ENCODE measurements at places on chromosomes 6 and 20.

GRCh38 chr6:52027699-52028098 lies 59.7 kb downstream of the PKHD1 start:
- DNase-seq: no peak

DNA sequence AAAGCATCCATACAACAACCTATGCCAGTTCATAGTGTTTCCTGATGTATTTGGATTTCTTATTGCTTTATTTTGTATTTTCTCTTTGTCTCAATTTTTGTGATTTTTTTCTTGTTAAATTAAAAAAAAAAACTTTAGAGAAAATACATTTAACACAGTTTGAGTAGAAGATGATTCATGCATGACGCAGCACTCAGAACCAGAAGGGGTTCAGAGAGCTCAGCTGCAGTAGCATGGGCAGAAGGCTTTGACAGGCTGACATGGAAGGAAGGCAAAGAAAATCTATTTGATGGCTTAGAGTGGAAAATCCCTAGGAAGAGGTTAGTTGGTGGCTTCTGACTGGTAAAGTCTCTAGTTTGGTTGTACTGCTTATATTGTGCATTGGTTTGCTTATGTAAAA lies 207.2 kb upstream of the STXBP5 start:
- peak; percentile 90 for DNase-seq

DNA sequence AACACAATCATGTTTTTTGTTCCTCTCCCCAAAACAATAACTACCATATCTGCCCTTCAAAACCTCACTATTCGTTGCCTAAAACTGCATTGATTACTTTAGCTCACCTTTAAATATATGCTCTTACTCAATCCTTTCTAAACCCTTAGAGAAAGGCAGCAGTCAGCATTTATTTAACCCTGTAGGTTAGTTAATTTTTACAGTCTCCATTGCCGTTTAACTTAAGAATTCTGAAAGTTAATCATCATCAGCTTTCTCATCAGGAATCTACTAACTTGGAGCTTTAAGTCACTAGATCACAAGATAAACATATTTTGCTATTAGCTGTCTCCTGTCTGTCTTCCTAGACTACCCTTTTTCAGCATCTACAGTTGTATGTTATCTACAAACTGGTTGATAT lies 991.9 kb downstream of the EPHA7 start:
- no peak for DNase-seq

GRCh38 chr6:136066005-136066404 lies 184.1 kb downstream of the MTFR2 start:
- DNase-seq: peak; percentile 43

DNA sequence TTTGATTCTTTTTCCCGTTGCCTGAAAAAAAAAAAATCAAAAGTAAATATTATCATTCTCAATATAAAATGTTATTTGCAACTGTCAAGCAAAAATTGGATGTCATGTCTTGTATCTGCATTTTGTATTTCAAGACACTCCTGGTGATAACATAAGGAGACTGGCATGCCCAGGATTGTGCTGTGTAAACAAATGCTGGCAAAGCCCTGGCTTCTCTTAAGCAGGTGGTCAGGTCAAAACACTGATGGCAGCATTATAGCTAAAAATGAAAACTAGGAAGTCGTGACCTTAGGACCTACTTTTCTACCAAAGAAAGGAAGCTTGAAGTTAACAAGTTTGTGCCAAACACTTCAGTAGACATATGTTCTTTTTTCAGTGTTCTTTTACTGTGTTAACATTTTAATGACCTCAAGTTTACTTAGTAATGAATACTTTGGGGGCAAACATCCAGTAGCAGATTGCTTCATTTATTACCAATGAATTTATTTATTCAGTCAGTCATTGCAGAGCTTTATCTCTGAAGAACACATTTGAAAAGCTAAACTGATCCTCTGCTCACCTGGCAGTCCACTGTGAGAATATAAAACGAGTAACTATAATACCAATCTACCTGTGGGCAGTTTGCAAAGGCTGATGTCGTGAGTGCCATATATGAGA lies 243.1 kb upstream of the FLRT3 start:
- DNase-seq: no peak

DNA sequence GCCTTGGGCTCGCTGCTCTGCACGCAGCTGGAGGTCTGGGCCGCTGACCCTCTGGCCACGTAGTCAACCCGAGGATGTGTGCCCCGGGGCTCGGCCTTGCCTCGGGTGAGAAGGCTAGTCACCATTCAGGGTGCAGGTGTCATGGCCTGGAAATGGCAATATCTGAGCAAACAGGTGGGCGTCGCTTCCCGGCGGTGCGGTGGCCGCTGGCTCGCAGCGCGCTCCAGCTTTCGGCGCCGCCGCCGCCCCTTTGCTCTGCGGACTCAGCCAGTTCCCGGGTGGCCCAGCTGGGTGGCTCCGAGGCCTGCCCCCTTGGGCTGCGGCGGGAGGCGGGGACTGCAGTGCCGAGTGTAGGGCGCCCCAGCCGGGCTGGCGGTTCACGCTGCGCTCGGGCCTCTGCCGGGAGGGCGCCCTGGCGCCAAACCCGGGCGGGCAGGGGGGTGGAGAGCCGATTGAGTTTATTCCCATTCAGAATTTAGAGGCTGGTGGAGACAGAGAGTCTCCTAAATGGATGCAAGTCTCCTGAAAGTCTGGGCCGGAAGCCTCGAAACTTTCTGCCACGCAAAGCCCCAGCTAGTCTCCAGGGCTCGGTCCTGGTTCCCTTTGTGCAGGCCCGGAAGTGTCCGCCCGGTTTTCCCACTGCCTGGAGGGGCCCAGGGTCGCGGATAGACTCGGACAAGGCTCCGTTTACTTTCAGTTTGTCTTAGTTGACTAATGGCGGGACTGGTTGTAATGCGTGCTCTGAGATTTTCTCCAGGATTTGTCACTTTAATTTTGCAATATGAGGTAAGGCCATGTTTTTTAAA lies 11.3 kb upstream of the TFAP2A start:
- no peak for DNase-seq

DNA sequence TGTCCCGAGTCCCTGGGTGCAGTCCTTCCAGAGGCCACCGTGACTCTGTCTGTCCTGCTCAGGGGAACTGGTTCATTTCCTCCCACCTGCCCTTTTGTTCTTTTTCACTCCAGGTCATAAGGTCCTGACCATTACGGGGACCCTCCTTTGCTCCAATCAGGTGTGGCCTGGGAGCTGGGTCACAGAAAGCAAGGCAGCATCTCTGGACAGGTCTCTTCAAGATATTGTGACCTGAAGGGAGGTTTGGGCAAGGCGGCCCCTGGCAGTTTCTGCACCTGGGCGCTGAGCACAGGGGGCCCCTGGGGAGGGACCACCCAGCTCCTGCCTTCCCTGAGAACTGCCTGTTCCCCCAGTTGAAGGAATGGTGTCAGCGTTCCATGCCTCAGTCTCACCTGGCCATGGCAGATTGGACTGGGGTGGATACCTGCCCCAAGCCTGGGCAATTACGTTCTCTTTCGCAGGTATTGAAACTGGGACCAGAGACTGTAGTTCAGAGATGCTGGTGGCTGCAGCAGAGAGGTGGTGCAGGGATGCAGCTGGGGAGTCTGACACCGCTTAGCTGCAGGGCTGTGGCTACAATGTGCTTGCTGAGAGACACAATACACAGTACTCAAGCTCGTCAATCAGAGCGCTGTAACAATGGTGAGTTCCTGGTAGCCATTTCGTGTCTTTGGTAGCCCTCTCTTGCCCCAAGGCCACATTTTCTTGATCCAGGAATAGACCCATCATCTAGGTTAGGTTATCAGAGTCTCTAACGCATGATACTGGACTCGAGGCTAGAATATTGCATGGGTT lies 15.6 kb upstream of the NELFCD start:
- no peak for DNase-seq

GRCh38 chr6:30157581-30157980 lies 3.4 kb downstream of the TRIM10 start:
- peak; percentile 12 for DNase-seq

- no peak for DNase-seq
Measured at GRCh38 chr6:119037941-119038623, 40.4 kb downstream of the FAM184A start.

- DNase-seq: no peak
Measured at GRCh38 chr6:75114806-75115205, 91.0 kb downstream of the COL12A1 start.

GRCh38 chr6:37513576-37513975 lies 13.9 kb upstream of the CCDC167 start:
- DNase-seq: no peak

DNA sequence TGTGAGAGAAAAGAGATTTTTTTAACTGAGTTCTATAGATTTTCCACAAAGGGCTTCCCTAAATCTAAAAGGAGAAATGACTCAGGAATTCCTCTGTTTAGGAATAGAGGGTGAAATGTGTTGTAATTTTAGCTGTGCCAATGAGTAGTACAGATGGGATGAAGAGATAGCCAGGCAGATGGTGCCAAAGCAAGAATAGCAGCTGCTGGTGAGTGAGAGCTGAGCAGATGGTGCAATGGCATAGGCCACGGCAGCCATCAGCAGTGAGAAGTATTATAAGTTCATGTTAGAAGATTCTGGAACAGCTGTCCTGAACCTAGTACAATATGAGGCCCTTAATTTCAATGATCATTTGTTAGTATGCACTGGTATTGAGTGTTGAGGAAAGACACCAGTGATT lies 40.2 kb upstream of the CRISP1 start:
- no peak for DNase-seq

DNA sequence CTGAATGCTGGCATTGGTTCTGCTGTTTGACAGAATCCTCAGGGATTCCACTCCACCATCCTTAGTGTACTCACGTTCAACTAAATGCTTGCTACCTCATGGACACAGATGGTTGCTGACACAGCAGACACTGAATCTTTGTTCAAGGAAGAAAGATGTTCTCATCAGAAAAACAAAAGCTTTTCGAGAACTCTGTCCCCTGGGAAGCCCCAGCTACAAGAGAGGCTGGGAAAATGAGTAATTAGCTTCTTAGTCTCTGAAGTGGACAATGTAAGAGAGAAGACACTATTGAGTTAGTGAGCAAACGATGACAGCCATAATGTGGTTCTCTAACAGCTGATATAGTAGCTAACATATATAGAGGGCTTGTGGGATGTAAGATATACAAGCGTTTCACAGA lies 30.9 kb upstream of the ENPP5 start:
- no peak for DNase-seq

GRCh38 chr6:15534974-15535373 lies 127.9 kb downstream of the DTNBP1 start:
- no peak for DNase-seq

GRCh38 chr20:16801919-16802651 lies 53.9 kb downstream of the OTOR start:
- peak; percentile 53 for DNase-seq

- no peak for DNase-seq
Measured at GRCh38 chr20:57422254-57422653, 31.1 kb downstream of the RBM38 start.

- no peak for DNase-seq
Measured at GRCh38 chr6:121984956-121985355, 414.5 kb upstream of the HSF2 start.

DNA sequence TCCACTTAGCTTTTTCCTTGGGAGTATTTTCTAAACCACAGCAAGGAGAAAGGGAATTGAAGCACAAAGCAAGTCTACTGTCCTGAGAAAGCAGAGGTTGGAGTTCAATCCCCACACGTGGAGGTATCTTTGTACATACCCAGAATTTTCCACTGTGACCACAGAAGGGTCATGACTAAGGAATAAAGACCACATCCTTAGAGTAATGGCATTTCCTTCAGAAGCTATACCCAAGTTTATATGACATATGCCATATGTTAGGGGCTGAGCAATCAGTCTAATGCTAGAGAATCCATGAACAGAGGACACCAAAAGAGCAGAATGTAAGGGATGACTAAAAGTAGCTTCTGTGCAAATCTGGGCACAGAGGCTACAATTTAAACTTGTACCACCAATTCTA lies 46.4 kb downstream of the ATG5 start:
- peak; percentile 35 for DNase-seq

- no peak for DNase-seq
Measured at GRCh38 chr6:40599555-40599954, 12.4 kb upstream of the LRFN2 start.

- no peak for DNase-seq
Measured at GRCh38 chr20:39775110-39775509, 813.0 kb downstream of the DHX35 start.

- DNase-seq: peak; percentile 56
Measured at GRCh38 chr6:24882295-24882694, 53.5 kb downstream of the RIPOR2 start.

GRCh38 chr6:6152060-6152459 lies 145.3 kb upstream of the NRN1 start:
- DNase-seq: no peak

DNA sequence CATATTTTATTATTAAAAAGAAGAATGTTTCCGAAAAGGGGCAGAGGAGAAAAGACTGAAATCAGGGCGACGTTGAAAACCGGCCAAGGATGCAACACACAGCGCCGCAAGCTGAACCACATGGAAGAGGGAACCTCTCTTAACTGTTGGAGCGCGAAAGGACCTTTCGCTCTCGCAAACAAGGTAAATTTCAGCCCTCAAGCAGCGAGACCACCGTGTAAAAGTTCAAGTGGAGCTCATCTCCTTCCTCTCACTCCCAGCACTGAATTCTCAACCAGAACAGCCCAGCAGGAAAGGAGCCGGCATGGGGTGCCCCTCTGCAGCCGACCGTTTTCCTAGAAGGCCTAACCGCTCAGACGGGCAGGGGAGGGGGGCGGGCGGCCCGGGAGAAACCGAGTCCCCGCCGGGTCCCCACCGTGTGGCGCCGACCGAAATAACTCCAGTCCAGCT lies 621 bp downstream of the GPR63 start:
- peak; percentile 4 for DNase-seq

GRCh38 chr6:85669735-85670194 lies 27.1 kb upstream of the SYNCRIP start:
- peak; percentile 68 for DNase-seq

DNA sequence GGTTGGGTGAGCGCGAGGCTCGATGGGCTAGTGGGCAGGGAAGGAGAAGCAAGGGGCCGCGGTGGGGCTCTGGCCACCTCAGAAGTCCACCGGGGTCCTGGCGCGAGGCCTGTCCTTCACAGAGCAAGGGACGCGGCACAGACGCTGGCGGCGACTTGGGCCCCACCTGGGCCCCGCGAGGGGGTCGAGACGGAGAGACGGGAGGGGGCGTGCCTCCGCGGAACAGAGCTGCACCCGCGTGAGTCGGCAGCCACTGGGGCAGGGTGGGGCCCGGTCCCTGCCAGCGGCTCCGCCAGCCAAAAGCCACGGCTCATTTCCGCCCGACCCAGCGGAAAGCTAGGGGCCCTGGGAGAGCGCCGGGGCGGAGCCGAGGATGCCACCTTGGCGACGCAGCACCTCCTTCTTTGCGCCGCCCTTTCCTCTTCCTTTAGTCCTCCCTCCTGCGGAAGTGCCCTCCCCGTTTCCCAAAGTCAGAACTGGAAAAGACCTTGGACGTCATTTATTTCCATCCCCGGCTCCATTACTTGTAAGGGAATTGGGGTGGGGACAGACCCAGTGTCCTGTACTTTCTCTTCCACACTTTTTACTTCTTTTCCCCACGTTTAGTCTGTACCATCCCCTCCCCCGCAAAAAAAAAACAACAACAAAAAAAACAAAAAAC lies at the start of gene CUL7:
TSS of gene CUL7 (minus strand) at position 307 of the 661 bp plus-strand sequence. CDS start 1,063 bp downstream, outside the sequence.
- DNase-seq: peak; percentile 93

All from IMR-90 (cell line).